Central memory CD8-positive, alpha-beta T cell (primary cell): ENCODE measurements at places on chromosomes 1 and 21.
A peak's percentile ranks its signal among the peaks of the same experiment; 100 is the strongest.

- DNase-seq = no peak
Measured at GRCh38 chr1:12551584-12551983, 66.4 kb downstream of the DHRS3 start.

GRCh38 chr1:46699666-46700065, 19.2 kb downstream of the EFCAB14 start:
- DNase-seq = no peak

GRCh38 chr1:46649764-46650163, 18.4 kb downstream of the ATPAF1 start:
- no peak for DNase-seq

GRCh38 chr1:161282991-161283390, 24.4 kb downstream of the PCP4L1 start:
- no peak for DNase-seq

GRCh38 chr1:84887261-84887934, 5.6 kb downstream of the LPAR3 start:
- no peak for DNase-seq

DNA sequence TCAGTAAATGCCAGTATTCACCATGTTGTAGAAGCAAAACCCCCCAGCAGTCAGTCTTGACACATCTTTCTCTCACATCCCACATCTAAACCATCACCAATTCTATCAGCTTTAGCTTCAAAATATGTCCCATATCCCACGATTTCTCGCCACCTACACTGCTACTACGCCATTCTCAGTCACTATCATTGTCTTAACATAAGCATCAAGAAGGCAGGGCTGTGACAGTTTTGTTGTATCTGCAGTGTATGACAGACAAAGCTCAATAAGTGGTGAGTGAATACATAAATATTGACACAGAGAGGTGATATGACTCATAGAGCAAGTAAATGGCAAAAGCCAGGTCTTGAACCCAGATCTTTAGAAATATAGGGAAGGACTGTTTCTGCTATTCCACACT, 59.9 kb downstream of the JAK1 start:
- DNase-seq = no peak

GRCh38 chr1:3984586-3984985, 84.5 kb upstream of the C1orf174 start:
- DNase-seq = no peak

DNA sequence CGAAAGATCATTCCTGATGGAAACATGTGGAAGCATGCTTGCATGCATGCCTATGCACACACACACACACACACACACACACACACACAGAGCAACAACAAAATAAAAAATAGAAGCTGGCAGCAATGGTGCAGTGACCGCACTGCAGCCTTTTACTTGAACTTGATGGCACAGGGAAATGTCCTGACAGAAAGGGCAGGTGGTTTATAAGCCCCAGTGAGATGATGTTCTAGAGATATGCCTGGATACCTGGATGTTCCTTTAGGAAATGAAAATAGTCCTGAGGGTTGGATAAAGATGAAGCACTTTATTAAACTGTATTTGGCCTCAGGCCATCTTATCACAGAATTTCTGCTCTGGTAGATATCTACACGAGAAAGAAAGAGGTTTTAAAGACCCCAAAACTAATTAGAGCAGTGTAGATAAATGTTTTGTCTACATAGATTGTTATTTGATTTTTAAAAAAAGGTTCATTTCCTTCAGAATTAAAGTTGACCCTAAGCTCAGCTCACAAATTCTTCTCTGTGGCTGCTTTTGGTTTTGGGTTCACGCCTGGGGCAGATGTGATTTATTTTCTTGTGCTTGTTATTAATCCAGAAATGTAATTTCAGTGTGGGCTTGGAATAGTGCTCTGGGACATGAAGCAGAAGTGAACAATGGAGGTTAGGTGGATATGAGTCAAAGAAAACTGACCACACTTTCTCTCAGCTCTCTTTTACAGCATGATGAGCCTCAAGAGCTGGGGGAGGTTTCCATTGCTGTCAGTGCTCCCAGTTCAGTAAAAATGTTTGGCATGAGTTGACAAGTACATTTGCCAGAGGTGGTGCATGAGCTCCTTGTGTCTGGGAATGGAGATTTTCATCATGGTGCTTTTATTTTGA, 22.9 kb downstream of the ADAM30 start:
- DNase-seq = no peak

- no peak for DNase-seq
Measured at GRCh38 chr1:183837062-183837461, 32.1 kb downstream of the RGL1 start.

- no peak for DNase-seq
Measured at GRCh38 chr1:38005195-38006007, at the start of gene FHL3. TSS of gene FHL3 (minus strand) at chr1:38005514. CDS start at chr1:37999412, 6,102 bp downstream.

GRCh38 chr1:181714428-181714827, 231.1 kb downstream of the CACNA1E start:
- no peak for DNase-seq

- no peak for DNase-seq
Measured at GRCh38 chr1:27632387-27633297, 2.3 kb downstream of the FGR start.

- DNase-seq = no peak
Measured at GRCh38 chr21:25916226-25916625, 181.5 kb downstream of the GABPA start.

DNA sequence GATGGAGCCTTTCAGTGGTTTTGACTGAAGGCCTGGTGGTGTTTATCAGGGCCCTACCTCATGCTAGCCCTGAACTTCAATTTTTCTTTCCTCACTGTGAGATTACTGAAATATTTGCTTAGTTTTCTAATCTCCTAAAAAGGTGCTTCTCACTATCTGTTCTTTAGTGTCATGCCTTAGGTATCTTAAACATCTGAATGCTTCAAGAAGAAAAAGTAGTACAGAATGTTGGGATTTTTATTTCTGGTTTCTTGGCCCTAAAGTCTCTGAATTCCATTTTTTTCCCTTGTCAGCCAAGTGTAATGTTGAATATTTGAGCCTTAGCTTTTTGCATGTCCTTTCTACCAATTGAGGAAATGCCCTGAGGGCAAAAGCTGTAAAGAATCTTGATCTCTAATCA, 47.9 kb upstream of the PRKACB start:
- DNase-seq = no peak

DNA sequence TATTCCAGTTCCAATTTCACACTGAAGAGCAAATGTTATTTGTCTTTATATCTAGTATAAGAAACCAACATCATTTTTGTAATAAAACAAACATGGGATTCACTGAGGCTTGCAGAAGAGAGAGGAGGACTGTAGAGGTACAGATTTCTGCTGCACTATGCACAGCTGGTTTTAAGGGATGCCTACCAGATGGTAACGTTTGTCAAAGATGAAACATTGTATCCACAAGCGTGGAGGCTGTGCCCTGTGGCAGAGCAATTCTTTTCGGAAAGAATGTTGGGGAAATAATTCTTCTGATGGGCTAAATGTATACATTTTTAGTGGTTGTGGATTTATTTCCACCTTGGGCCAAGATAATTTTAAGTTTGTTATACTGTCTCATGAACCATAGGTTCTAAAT, 272.4 kb downstream of the DUSP10 start:
- DNase-seq = no peak

- DNase-seq = no peak
Measured at GRCh38 chr1:183262628-183263200, 76.7 kb downstream of the LAMC2 start.

DNA sequence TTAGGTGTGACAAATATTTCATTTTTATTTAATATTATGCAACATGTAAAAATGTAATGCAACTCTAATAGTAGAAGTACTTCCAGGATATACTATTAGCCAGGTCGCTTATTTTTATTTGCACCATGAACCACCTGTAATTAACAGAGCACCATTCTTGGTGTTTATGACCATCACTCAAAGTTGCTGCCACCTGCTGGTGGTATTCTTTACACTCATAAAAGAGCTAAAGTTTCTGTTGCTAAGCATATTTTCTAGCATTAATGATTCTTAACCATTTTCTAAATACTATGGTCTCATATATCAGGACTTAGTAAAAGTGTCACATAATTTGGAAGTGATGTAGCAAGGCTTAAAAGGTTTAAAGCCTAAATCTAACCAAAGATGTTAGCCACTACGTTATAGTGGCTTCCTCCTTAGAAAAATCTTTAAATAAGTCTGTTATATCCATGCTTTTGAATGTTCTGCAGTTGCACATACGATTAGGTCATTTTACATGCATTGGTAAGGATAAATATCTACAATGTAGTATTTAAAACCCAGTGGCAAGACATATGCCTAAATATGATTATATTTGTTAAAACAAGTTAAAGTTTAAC, 244.5 kb downstream of the NEGR1 start:
- no peak for DNase-seq

DNA sequence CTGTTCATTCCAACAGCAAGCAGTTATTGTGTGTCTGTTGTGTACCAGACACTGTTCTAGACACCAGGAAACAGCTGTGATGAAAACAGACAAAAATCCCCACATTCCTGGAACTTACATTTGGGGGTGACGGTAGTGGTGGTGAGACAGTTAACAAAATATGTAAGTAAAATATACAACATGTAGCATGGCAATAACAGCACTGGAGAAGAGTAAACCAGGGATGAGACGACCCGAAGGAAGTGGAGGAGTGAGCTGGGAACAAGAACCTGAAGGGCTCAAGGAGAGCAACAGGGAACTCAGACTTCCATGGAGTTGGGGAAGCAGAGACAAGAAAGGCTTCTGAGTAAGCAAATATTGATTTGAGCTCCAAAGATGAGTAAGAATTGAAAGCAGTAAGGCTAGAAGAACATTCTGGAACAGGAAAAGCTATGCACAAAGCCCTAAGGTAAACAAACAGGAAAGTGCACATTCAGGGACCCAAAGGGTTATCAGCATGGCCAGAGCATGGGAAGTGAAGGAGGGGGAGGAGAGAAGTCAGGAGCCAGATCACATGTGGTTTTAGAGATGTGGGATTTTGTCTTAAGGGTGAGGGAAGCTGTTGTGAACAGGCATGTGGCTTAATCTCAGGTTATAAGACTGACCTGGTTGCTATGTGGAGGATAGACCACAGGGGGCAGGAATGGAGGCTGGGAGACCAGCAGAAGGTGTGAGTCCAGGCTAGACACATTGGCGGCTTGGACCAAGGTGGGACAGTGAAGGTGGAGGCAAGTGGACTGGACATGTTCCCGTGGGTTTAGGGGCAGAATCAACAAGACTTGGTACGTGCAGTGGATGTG, 7.3 kb downstream of the CSF1 start:
- DNase-seq = no peak

GRCh38 chr1:214008791-214009422, 21.1 kb downstream of the PROX1 start:
- no peak for DNase-seq

DNA sequence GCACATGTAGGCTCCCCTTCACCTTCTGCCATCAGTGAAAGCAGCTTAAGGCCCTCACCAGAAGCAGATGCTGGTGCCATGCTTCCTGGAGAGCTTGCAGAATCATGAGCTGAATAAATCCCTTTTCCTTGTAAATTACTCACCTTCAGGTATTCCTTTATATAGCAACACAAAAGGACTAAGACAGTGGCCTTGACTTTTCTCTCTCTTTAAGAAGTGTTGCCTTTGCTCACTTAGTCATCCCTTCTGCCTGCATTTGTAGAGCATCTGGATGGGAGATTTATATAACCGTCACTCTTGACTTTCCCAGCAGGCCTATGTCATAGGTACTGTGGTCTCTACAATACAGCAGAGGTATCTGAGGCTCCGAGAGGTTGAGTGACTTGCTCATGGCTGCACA, 3.7 kb downstream of the PCSK9 start:
- no peak for DNase-seq

DNA sequence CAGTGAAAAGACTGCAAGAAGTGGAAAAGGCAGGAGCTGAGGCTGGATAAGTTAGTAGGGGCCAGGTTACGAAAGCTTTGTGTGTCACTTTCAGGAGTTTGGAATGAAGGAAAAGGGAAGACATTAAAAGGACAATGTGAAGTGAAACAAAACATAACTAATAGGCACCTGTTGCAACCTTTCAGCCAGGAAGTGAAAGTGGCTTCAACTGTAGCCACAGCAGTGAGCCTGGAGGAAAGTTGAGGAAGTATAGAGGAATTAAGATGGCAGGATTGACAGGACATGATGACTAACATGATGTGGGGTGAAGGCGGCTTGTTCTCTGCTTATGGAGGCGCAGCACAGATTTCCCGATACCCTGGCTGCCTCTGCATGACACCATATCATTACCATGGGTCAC, 68.9 kb downstream of the C4BPA start:
- DNase-seq = no peak

- no peak for DNase-seq
Measured at GRCh38 chr1:214438530-214438929, 112.9 kb downstream of the PTPN14 start.

DNA sequence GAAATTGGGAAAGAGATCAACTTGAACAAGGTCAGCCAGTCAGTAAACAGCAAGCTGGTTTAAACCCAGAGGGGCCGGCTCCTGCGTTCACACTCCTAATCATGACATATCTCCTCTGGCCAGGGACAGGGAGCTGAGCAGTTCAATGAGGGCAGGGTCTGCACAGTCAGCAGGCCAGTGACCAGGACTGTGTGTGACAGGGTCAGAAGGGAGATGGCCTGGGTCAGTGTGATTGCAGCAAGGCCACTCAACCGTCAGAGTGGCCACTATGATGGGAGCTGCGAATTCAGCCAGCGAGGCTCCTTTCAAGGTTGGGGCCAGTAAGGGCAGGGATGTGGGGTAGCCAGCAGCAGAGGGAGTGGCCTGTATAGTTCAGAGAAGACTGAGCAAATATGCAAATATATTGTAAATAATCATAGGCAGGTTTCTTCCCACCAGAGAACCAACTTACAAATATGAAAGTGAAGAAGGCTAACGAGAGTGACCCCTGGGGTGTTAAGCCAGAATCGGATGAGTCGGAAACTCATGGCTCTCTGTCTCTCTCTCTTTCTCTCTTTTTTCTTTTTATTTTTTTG, 20.0 kb downstream of the NOL9 start:
- no peak for DNase-seq

DNA sequence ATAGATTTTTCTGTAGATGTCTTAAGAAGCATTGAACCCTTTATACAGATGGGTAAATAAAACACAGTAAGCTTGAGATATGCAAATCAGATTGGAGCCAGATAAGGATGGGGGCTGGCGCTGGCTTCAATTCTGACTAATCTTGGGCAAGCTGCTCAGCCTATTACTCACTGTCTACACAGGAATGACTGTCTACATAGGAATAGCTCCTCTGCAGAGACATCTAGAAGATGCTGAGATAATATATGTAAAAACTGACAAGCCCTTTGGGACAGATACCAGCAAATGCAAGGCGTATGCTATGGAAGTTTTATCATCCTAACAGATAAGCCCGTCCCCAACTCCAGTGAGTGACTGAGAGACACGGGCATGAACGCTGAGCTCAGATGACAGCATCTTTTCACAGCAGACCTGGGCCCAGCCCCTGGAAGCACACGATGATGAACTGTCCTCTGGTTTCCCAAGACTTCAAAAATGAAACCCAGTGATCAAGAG, 1.7 kb downstream of the CLDN14 start:
- DNase-seq = no peak

- DNase-seq = peak; percentile 1
Measured at GRCh38 chr21:41435706-41436105, 9.7 kb downstream of the MX1 start.

- no peak for DNase-seq
Measured at GRCh38 chr1:218058730-218059129, 226.4 kb upstream of the RRP15 start.
